ENCODE measurements at places on chromosomes 2 and 18. TPM values are rescaled to one million over a fixed set of nuclear protein-coding genes. Genes with fewer than 3 reads are reported as not detected.

DNA sequence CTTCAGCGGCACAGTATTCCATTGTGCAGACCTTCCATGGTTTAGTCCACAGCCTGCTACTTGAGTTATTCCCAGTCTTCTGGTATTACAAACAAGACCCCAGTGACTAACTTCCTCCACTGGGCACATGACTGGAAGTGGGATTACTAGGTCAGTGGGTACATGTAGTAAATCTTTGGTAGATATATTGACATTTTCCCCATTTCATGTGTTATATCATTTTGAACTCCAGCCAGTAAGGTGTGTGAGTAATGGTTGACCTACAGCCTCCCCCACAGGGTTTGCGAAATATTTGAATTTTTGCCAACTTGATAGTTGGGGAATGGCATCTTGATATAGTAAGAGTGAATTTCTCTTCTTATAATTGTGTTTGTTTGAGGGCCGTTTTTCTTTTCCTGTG lies 58.8 kb downstream of the RNF144A start:
- H3K4me3 ChIP-seq: no peak overlapping the region
- no peak overlapping the region for H3K27ac ChIP-seq
- H3K4me1 ChIP-seq: peaks cover 19% of the 10 kb centered on the region
- no peaks in the 10 kb centered on the region for H3K27me3 ChIP-seq
- H3K36me3 ChIP-seq: no peaks in the 10 kb centered on the region

PECR gene
- total RNA-seq: 18.9 TPM

- no peaks in the 10 kb centered on the region for H3K36me3 ChIP-seq
- H3K4me1 ChIP-seq: peaks cover 11% of the 10 kb centered on the region
- no peak overlapping the region for H3K4me3 ChIP-seq
- H3K27ac ChIP-seq: no peak overlapping the region
- no peak for DNase-seq
Observed at GRCh38 chr2:190579915-190580846, 45.7 kb upstream of the NEMP2 start.

- no peaks in the 10 kb centered on the region for H3K36me3 ChIP-seq
- DNase-seq: peak; percentile 89
- H3K4me1 ChIP-seq: peaks cover 20% of the 10 kb centered on the region
- H3K4me3 ChIP-seq: no peak overlapping the region
Observed at GRCh38 chr2:96951125-96951654, 35.2 kb downstream of the FAM178B start.

UGT1A6 gene
- total RNA-seq: 3.2 TPM

HOXD3 gene
- total RNA-seq: 1.7 TPM

DNA sequence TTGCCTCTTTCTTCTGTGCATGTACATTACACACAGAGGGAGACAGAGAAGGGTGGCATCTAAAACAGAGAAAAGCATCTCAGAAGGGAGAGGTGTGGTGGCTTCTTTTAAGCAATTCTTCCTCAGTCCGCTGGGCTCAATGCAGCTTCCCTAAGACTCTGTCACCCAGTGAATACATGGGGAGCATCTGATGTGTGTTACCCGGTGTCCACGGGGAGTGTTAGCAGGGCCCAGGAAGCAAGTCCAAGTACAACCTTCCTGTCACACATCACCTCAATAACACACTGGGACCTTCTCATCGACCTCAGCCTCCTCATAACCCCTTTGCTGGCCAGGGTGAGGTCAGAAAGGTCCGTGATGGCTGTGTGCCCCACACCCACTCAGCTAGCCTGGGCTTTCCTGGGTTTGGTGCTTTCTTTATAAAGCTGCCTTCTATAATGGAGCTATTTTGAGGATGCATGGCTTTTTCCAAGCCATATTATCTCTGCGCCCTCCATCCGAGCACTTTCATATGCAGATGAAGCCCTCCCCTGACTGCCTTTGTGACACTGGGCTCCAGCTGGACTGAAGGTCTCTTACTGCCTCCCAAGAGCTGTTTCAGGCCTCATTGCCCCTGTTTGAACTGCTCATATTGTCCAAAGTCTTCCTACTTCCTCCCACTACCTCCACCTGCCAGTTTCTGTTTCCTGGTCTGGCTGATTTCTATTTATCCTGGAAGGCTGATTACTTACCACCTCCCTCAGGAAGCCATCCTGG lies 21.4 kb downstream of the TNFRSF11A start:
- no peaks in the 10 kb centered on the region for H3K4me1 ChIP-seq
- no peaks in the 10 kb centered on the region for H3K27me3 ChIP-seq
- H3K36me3 ChIP-seq: no peaks in the 10 kb centered on the region
- no peak overlapping the region for H3K4me3 ChIP-seq
- no peak overlapping the region for H3K27ac ChIP-seq
- DNase-seq: no peak

DNA sequence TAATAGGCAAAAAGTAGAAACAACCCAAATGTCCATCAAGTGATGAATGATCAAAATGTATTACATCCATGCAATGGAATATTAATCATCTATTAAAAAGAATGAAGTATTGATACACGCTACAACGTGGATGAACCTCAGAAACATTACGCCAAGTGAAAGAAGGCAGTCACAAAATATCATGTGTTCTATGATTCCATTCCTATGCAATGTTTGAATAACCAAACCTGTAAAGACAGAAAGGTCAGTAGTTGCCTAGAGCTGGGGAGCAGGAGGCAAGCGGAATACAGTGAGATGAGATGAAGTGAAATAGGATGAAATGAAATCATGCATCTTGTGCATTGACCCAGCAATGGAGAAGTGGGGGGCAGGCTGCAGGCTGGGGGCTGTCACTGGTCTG lies 17.9 kb upstream of the COL6A3 start:
- no peak for DNase-seq
- H3K4me3 ChIP-seq: no peak overlapping the region
- no peaks in the 10 kb centered on the region for H3K36me3 ChIP-seq
- H3K4me1 ChIP-seq: no peaks in the 10 kb centered on the region
- H3K27ac ChIP-seq: no peak overlapping the region

- no peak overlapping the region for H3K4me3 ChIP-seq
- H3K27me3 ChIP-seq: no peaks in the 10 kb centered on the region
- H3K4me1 ChIP-seq: no peaks in the 10 kb centered on the region
- no peaks in the 10 kb centered on the region for H3K36me3 ChIP-seq
- no peak for DNase-seq
Observed at GRCh38 chr2:145284551-145284950, 764.6 kb upstream of the ZEB2 start.

BMP10 gene
- 1.4 TPM for total RNA-seq
